ENCODE measurements at places on chromosomes 3 and 15. TPM values are rescaled to one million over a fixed set of nuclear protein-coding genes. Genes with fewer than 3 reads are reported as not detected.

DNA sequence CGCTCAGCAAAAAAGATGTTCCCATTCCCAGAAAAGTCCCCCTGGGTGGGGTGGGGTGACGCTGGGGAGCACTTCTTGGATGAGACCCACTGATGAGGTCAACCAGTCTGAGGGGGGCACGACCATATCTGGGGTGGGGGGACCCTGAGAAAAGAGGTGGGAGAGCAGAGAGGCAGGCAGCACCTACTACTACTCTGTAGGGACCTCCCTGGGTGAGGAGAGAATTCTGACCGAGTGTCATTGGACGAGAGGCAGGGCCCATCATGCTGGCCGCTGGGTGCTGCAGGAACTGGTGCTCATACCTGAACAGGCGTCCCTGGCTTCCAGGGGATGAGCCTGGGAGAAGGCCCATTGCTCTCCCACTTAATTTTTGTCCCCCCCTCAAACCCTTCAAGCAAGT is 158.8 kb downstream of the KLF13 start:
- no peak overlapping the region for H3K4me3 ChIP-seq
- H3K4me1 ChIP-seq = peaks cover 28% of the 10 kb centered on the region
- DNase-seq = no peak
- H3K27me3 ChIP-seq = no peaks in the 10 kb centered on the region
- no peaks in the 10 kb centered on the region for H3K36me3 ChIP-seq

The SLC2A2 gene
- not detected for total RNA-seq

The UBL7 gene
- total RNA-seq = 44.0 TPM

- no peak overlapping the region for H3K27ac ChIP-seq
- no peak for DNase-seq
- no peaks in the 10 kb centered on the region for H3K4me1 ChIP-seq
- no peak overlapping the region for H3K4me3 ChIP-seq
Measured at GRCh38 chr15:70670680-70671079, 92.7 kb downstream of the UACA start.

The THRB gene
- 11.3 TPM for total RNA-seq

GRCh38 chr15:100544338-100544841 is 15.6 kb upstream of the CERS3 start:
- no peak overlapping the region for H3K4me3 ChIP-seq
- no peaks in the 10 kb centered on the region for H3K36me3 ChIP-seq
- no peak overlapping the region for H3K27ac ChIP-seq
- H3K27me3 ChIP-seq = no peaks in the 10 kb centered on the region

DNA sequence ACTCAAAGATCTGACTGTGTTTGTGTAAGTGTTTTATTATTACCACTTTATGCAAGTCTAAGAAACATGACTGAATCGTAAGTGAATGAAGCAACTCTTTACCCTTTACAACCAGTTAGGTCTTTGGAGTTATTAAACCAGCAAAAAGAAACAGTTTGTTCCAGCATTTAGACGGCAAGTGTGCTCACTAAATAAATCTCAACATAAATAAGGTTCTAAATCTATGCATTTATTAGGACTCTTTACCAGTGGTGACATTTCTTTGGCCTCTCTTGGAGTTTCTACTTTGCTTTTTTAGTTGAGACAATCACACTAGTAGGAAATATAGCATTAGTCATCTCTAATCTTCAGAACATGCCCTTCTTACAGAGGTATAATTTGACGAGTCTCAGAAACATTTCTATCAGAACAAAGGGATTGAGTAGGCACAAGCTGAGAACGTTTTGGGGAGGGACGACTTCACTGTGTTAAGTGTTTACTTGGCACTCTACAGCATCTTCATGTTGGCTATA is 739.9 kb upstream of the NR2F2 start:
- H3K36me3 ChIP-seq = no peaks in the 10 kb centered on the region
- H3K27me3 ChIP-seq = no peaks in the 10 kb centered on the region
- no peak for DNase-seq
- H3K27ac ChIP-seq = no peak overlapping the region
- no peak overlapping the region for H3K4me3 ChIP-seq

- no peaks in the 10 kb centered on the region for H3K27me3 ChIP-seq
- DNase-seq = no peak
- H3K27ac ChIP-seq = peak overlapping the region; percentile 16
- H3K36me3 ChIP-seq = no peaks in the 10 kb centered on the region
- no peak overlapping the region for H3K4me3 ChIP-seq
- peaks cover 21% of the 10 kb centered on the region for H3K4me1 ChIP-seq
Measured at GRCh38 chr15:28006116-28006905, 92.8 kb downstream of the OCA2 start.

The CD200R1 gene
- 3.1 TPM for total RNA-seq

GRCh38 chr3:87088430-87088992 is 97.6 kb upstream of the VGLL3 start:
- H3K4me3 ChIP-seq = peak overlapping the region; percentile 73
- no peaks in the 10 kb centered on the region for H3K4me1 ChIP-seq
- no peaks in the 10 kb centered on the region for H3K27me3 ChIP-seq
- no peak for DNase-seq

DNA sequence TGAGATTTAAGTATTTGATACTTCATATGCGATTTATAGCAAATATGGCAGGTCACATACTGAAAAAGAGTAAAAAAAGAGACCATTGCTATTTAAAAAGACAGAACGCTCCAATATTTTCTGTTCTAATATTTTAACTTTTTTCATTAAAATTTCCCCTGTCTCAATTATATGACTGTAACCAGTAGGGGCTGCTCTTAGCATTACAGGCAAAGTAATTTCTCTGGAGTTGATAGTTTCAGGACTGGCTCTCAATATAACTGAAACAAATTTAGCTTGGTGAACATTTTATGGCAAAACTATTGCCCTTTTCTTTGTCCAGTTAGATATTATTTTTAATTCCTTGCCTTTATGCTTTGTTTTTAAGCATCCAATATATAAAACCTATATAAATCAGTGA is 286.3 kb upstream of the ROBO2 start:
- H3K4me1 ChIP-seq = no peaks in the 10 kb centered on the region
- no peaks in the 10 kb centered on the region for H3K27me3 ChIP-seq
- no peak overlapping the region for H3K27ac ChIP-seq
- H3K36me3 ChIP-seq = no peaks in the 10 kb centered on the region
